ENCODE measurements at places on chromosomes 12 and 14. TPM values are rescaled to one million over a fixed set of nuclear protein-coding genes. Genes with fewer than 3 reads are reported as not detected.

- no peaks in the 10 kb centered on the region for H3K27me3 ChIP-seq
- no peaks in the 10 kb centered on the region for H3K36me3 ChIP-seq
- DNase-seq, result no peak
- H3K27ac ChIP-seq, result no peak overlapping the region
These were observed 59.1 kb upstream of the MED13L start for GRCh38 chr12:116336542-116337065.

- peak overlapping the region; percentile 97 for H3K4me3 ChIP-seq
- DNase-seq, result no peak
These were observed 5.7 kb downstream of the YBX3 start for GRCh38 chr12:10717410-10717809.

DNA sequence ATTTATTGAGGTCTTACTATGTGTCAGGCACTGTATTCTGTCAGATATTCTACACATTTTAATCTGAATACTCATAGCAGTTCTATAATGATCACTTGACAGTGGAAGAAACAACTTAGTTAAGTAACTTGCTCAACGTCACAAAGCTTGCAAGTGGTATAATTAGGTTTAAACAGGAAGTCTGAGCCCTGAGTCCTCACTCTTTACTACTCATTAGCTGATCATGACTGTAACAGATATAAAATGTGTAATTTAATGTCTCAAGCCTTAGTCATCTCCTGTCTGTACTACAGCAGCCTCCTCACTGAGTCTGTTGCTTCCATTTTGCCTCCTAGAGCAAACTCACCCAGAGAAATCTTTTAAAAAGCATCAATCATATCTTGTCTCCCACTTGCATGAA, 38.9 kb downstream of the PPP4R4 start:
- H3K4me1 ChIP-seq, result peaks cover 8% of the 10 kb centered on the region
- peak overlapping the region; percentile 51 for H3K27ac ChIP-seq
- no peaks in the 10 kb centered on the region for H3K27me3 ChIP-seq
- peak; percentile 69 for DNase-seq
- no peak overlapping the region for H3K4me3 ChIP-seq
- H3K36me3 ChIP-seq, result no peaks in the 10 kb centered on the region

GRCh38 chr12:26112703-26113147, 12.1 kb downstream of the BHLHE41 start:
- H3K36me3 ChIP-seq, result no peaks in the 10 kb centered on the region
- no peak for DNase-seq
- no peaks in the 10 kb centered on the region for H3K27me3 ChIP-seq
- H3K4me3 ChIP-seq, result no peak overlapping the region
- peaks cover 27% of the 10 kb centered on the region for H3K4me1 ChIP-seq
- no peak overlapping the region for H3K27ac ChIP-seq

DNA sequence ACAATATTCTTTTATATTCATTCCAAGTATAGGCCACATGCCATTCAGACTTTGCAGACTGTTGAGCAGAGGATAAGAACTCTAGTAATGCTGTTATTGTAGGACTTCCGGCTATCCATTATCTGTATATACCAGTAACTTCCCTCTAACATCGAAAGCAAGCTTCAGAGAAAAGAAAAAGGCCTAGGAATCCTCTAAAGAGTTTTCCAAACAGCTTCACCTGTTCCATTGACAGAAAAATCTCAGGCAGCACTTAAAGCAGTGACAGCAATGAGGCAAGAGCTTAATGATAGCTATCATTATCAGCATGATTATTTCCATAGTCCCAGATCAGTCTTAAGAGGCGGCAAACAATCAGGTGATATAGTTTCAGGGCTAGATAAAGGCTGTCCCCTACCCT, 1.8 kb downstream of the CPNE8 start:
- no peaks in the 10 kb centered on the region for H3K27me3 ChIP-seq
- H3K4me1 ChIP-seq, result peaks cover 22% of the 10 kb centered on the region
- DNase-seq, result no peak
- H3K27ac ChIP-seq, result no peak overlapping the region

GRCh38 chr14:52069307-52070050, 620 bp upstream of the NID2 start:
- H3K36me3 ChIP-seq, result no peaks in the 10 kb centered on the region
- no peak for DNase-seq
- peak overlapping the region; percentile 74 for H3K4me3 ChIP-seq
- H3K27ac ChIP-seq, result no peak overlapping the region
- peaks cover 12% of the 10 kb centered on the region for H3K4me1 ChIP-seq

The C3AR1 gene
- 0.57 TPM for polyA plus RNA-seq

The GUCY2C gene
- 0.06 TPM for polyA plus RNA-seq

DNA sequence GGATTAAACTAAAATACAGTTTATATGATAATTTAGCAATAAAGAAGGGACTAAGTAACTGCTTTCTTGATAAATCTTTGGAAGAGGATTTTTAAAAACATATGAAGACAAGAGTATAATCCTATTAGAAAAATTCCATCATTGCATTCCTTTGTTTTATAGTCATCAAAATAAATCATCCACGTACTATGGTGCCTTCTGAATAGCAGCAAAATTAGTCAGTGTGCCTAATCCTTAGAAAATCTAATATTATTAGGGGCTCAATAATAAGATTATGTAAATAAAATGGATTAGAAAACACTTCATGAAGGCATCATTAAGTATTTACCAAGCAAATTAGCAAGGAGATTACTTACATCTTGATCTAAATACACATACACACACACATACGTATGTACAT, 102.1 kb downstream of the KCNH5 start:
- H3K4me3 ChIP-seq, result no peak overlapping the region
- no peaks in the 10 kb centered on the region for H3K27me3 ChIP-seq
- no peak overlapping the region for H3K27ac ChIP-seq
- peaks cover 2% of the 10 kb centered on the region for H3K4me1 ChIP-seq
- H3K36me3 ChIP-seq, result no peaks in the 10 kb centered on the region

GRCh38 chr12:75759842-75760572, 248.6 kb upstream of the KRR1 start:
- peaks cover 12% of the 10 kb centered on the region for H3K4me1 ChIP-seq
- H3K27me3 ChIP-seq, result no peaks in the 10 kb centered on the region
- H3K4me3 ChIP-seq, result no peak overlapping the region
- peak overlapping the region; percentile 62 for H3K27ac ChIP-seq

The DCN gene
- polyA plus RNA-seq, result 1.1 TPM

GRCh38 chr12:40560848-40561247, 131.4 kb upstream of the CNTN1 start:
- no peaks in the 10 kb centered on the region for H3K36me3 ChIP-seq
- DNase-seq, result no peak
- no peak overlapping the region for H3K4me3 ChIP-seq
- H3K27me3 ChIP-seq, result no peaks in the 10 kb centered on the region

DNA sequence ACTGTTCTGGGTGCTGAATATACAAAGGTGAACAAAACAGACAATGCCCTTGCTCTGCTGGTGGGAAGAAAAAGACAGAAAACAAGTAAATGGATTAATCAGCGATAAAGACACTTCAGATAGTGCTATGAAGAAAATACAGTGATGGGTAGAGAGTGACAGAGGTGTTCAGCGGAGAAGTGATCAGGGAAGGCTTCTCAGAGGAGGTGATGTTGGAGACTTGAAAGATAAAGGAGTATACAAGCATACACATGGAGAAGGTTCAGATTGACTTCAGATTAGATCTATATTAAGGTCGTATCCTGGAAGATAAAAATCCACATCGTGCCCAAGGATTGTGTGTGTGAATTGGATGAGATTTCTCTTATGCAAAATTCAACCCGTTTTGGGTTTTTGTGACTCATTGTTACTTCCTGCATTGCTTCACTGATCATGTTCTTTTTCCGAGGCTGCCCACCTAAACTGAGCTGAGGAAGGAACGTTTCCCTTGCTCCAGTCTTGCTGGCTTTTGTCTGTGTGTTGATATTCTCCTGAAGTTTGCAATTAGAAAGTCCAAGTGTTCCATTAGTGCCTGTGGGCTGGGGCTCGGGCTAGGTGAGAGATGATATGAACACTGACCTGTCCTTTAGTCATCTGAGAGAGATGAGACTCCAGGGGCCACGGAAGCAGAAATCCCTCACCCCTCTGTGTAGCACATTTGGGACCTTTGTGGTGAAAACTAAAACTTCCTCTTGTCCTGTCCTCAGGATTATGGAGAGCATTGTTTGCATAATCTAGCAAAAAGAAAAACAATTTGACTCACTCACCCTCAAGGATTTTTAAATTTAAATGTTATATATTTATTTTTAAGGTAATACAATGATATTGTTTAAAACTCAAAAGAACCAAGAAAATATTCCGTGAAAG, 27.6 kb downstream of the PLXNC1 start:
- no peak overlapping the region for H3K27ac ChIP-seq
- DNase-seq, result no peak
- H3K27me3 ChIP-seq, result peaks cover 4% of the 10 kb centered on the region
- no peaks in the 10 kb centered on the region for H3K36me3 ChIP-seq
- no peak overlapping the region for H3K4me3 ChIP-seq

GRCh38 chr12:96140174-96140573, 54.0 kb upstream of the ELK3 start:
- no peaks in the 10 kb centered on the region for H3K36me3 ChIP-seq
- no peaks in the 10 kb centered on the region for H3K27me3 ChIP-seq
- DNase-seq, result no peak
- H3K4me1 ChIP-seq, result no peaks in the 10 kb centered on the region
- H3K4me3 ChIP-seq, result no peak overlapping the region

The CISTR gene
- polyA plus RNA-seq, result not detected

DNA sequence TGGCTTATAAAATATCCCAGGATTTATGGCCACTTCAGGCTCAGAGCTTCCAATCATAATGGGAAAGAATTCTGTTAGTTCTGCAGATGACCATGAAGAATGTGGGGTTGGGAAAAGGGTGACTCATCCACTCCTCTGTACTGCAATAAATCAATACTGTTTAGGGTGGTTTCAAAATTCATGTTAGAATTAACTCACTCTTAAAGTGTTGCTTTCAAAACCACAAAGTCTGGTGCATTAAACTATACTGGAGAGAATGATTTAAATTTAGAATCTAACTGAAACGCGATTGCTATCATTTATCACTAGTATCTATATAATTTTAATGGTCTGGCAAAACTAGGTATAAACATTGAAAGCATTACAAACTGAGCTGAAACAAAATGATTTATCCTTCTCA, 798 bp downstream of the CCDC198 start:
- no peaks in the 10 kb centered on the region for H3K36me3 ChIP-seq
- no peak overlapping the region for H3K4me3 ChIP-seq
- no peak overlapping the region for H3K27ac ChIP-seq
- H3K4me1 ChIP-seq, result no peaks in the 10 kb centered on the region

GRCh38 chr12:53051058-53051880, 1.4 kb downstream of the TNS2 start:
- H3K27ac ChIP-seq, result no peak overlapping the region
- H3K4me1 ChIP-seq, result peaks cover 48% of the 10 kb centered on the region

DNA sequence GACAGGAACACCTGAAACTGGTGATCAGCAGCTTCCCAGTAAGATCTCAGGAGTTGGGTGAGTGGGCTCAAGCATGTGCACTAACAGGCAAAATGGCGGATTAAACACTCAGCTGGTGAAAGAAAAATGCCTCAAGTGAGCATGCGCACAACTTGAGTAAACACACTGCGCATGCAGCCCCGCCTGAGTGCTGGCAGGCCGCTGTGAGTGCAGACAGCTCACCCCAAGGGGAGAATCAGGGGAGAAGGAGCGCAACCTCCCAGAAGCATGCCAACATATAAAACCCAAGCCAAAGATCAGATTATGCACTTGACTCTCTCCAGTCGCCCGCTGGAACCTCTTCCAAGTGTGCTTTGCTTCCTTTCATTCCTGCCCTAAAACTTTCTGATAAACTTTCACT, 125.8 kb downstream of the VRK1 start:
- no peaks in the 10 kb centered on the region for H3K36me3 ChIP-seq
- H3K27ac ChIP-seq, result no peak overlapping the region
- no peak for DNase-seq
- no peaks in the 10 kb centered on the region for H3K27me3 ChIP-seq
- H3K4me3 ChIP-seq, result no peak overlapping the region

- DNase-seq, result peak; percentile 64
- no peaks in the 10 kb centered on the region for H3K27me3 ChIP-seq
- peaks cover 24% of the 10 kb centered on the region for H3K36me3 ChIP-seq
- no peak overlapping the region for H3K27ac ChIP-seq
- H3K4me3 ChIP-seq, result no peak overlapping the region
These were observed 8.1 kb downstream of the AVIL start for GRCh38 chr12:57810450-57810849.

DNA sequence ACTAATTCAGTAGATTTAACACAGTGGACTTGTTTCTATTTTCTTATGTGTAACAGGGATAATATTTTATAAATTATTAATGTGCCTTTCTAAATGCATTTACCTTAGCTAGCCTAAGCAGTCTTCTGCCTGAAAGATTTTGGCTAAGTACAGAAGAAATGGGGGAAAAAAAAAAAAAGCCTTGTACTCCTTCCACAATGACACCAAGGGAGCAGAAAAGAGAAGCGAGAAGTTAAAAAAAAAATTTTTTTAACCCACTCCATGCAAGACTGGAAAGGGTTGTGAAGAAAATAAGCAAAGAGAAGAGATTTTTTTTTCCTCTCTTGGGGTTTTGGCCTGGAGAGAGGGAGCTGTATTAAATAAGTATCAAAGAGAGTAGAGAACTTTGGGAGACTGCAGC, 28.7 kb downstream of the NELL2 start:
- no peak overlapping the region for H3K4me3 ChIP-seq
- peaks cover 3% of the 10 kb centered on the region for H3K4me1 ChIP-seq
- H3K27me3 ChIP-seq, result no peaks in the 10 kb centered on the region
- no peaks in the 10 kb centered on the region for H3K36me3 ChIP-seq

GRCh38 chr12:105783983-105784947, 354.5 kb downstream of the NUAK1 start:
- no peaks in the 10 kb centered on the region for H3K27me3 ChIP-seq
- no peak overlapping the region for H3K27ac ChIP-seq
- H3K4me1 ChIP-seq, result no peaks in the 10 kb centered on the region

The RNASE7 gene
- 17.4 TPM for polyA plus RNA-seq

DNA sequence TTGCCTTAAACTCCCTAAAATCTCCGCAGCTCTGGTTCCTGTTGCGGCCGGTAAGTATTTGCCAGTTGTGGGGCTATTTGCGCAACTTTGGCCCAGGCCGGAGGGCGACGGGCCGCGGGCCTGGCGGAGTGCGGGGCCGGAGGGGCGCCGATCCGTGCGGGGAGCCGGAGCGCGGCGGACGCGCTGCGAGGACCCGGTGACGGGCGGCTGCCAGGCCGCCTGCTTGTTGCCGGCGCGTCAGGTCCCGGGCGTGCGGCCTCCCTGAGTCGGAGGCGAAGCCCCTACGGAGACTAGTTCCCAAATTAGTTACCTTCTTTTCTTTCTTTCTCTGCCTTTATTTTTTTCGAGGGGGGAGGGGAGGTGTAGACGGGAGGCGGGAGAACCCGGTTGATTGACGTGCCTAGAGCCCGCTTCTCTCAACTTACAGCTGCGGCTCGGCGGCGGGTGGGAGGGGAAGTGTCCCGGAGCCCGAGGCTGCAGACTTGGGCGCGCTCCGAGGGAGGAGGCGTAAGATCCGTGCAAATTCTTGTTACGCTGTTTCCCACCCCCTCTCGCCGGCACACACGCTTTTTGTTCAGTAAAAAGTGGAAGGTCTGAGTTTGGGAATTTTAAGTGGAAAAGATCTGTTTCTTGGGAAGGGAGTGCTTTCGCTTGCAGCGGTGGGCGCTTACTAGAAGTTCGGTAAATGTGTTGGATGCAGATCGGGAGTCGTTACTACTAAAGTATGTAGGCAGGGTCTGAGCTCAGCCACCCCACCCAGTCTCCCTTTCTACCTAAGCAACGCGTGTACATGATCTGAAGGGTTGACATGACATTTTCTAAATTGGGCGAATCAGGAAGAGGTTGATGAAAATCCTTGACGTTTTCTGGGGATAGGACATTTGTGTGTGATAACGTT, 576 bp downstream of the ZBTB1 start:
- H3K36me3 ChIP-seq, result peaks cover 4% of the 10 kb centered on the region
- H3K4me3 ChIP-seq, result peak overlapping the region; percentile 66
- no peaks in the 10 kb centered on the region for H3K27me3 ChIP-seq
- H3K27ac ChIP-seq, result peak overlapping the region; percentile 97
- no peak for DNase-seq

The CDC42BPB gene
- 43.4 TPM for polyA plus RNA-seq

The KRT83 gene
- polyA plus RNA-seq, result not detected

All from keratinocyte (primary cell).